Renal cortical epithelial cell (primary cell): ENCODE measurements at places on chromosomes 6 and 20. TPM values are rescaled to one million over a fixed set of nuclear protein-coding genes. Genes with fewer than 3 reads are reported as not detected.

DNA sequence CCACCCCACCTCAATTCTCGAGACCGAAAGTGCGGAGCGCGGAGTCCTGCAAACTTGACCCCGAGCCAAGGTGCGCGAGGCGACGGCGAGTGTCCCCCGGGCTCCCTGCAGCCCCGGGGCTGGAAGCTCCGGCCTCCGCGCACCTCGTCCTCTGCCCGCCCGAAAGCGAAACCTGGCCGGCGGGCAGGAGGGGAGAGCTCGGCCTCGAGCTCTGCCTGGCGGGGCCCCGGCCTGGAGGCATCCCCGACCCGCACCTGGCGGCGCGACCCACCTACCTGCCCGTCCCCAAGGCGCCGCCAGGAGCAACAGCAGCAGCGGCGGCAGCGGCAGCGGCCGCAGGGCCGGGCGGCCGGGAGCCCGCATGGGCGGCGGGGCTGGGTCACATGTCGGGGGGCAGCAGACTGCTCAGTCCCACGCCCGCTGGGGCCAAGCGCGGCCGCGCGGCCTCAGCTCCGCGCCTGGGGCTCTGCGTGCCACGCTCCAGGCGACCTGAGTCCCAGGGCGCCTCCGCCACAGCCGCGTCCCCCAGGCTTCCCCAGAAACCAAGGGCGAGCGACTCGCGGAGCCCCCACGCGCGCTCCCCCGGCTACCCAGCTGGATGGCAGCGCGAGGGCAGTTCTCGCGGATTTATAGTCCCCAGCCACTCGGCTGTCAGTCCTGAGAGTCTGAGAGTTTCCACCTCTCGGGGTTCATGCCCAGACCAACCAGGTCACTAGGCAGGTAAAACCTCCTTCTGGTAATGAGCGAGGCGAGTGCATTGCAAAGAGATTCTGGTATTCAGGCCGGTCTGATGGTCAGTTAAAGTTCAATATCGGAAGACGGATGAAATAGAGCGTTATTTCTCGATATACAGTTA, at the start of gene IL20RA:
Gene IL20RA (minus strand): TSS at position 600 of the 856 bp plus-strand sequence. CDS start 237 bp downstream, at position 363.
- DNase-seq, result no peak

GRCh38 chr20:36144336-36144735, 10.2 kb upstream of the EPB41L1 start:
- peak; percentile 56 for DNase-seq

DNA sequence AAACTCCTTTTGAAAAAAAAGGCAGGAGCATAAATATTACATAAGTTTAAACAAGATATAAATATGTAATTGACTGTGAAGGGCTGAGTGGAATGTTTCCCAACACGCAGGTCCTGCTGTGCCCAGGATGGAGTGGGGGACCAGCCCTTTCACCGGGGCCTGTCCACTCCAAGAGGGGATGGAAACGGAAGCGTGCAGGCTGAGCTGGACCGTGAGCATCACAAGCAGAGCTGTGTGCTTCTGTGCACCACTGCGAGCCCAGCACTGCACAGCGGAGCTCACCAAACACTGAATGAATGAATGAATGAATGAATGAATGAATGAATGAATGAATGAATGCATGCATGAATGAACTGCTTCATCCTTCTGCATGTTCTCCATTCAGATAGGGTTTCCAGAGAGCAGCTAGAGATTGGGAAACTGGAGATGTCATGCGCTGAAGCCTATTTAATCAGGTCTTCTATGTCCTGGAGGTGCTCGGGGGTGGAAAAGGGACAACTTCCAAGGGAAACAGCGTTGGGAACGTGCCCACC, 157.7 kb downstream of the ANKRD60 start:
- DNase-seq, result no peak

DNA sequence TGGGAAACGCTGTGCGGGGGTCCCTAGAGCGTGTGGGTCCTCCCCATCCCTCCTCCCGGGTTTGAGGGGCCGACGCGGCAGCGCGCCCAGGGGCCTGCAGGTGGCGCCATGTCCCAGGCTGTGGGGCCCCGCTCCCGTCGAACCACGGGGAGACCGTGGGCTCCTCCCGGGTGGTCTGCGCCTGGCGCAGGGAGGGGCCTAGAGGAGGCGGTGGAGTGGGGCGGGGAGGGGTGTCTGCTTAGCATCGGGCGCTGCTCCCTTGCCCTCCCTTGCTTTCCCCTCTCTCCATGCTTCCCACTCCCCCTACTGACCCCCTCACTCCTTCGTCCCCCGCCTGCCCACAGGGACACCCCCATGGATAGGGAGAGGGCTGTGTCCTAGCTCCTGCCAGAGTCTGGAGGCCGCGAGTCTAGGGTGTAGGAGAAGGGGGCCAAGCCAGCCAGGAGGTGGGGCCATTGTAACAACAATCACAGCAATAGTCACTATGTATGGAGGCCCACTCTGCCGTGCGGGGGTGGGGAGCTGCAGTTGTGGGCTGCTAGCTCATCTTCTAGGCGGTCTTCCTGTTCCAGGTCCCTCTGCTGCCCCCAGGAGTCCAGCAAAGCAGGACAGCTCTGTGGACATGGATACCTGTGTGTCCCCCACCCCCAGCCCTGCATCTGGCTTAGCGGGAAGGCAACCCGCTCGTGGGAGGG, 51.7 kb downstream of the CHMP4B start:
- no peak for DNase-seq

- DNase-seq, result no peak
These were observed 374.3 kb upstream of the GJE1 start for GRCh38 chr6:141758430-141758829.

- no peak for DNase-seq
These were observed 606 bp downstream of the ID4 start for GRCh38 chr6:19837511-19838441.

- DNase-seq, result no peak
These were observed 3.9 kb downstream of the NPEPL1 start for GRCh38 chr20:58696411-58696961.

GRCh38 chr20:20837574-20838021, 125.2 kb upstream of the RALGAPA2 start:
- DNase-seq, result peak; percentile 29

DNA sequence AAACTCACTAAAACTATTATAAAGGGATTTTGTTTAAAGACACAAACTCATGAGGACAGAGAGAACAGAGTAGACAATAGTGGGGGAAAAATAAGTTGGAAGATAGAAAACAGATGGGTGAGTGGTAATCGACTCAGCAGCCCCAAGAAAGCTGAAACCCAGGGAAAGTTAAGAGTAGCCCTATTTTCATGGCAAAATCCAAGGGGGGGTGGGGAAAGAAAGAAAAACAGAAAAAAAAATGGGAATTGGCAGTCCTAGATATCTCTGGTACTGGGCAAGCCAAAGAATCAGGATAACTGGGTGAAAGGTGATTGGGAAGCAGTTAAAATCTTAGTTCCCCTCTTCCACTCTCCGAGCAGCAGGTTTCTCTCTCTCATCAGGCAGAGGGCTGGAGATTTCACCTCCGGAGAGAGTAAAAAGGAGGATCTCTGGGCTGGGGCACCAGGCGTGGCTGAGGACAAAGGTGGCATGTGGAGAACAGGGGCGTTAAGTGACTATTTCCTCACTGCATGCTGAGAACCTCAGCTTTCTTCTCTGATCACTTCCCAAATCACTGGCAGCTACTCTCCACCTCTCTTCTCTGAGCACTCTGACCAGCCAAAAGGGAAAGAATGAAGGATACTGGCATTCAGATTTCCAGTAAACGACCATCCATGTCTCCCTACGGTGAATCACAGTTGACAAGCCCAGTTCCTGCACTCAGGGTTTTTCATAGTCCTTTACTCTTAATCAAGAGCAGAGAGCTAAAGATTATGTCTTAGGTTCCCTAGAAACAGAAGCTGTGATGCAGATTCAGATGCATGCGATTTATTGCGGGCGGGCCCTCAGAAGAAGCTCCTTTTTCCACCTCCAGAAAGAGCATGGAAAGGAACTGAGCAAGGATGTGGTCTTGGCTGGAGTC, 7.3 kb upstream of the RNF24 start:
- DNase-seq, result no peak

GRCh38 chr6:96394727-96395126, 126.9 kb upstream of the UFL1 start:
- peak; percentile 38 for DNase-seq

- DNase-seq, result no peak
These were observed 213.5 kb upstream of the KCNG1 start for GRCh38 chr20:51236421-51236820.

The GPR6 gene
- not detected in 2 replicates for total RNA-seq

The STMND1 gene
- not detected in 2 replicates for total RNA-seq

The TNFRSF6B gene
- total RNA-seq, result 10.8 and 191 TPM in 2 replicates

The SSTR4 gene
- total RNA-seq, result not detected in 2 replicates

The MAP3K4 gene
- 28.5 and 45.9 TPM in 2 replicates for total RNA-seq

The JPH2 gene
- 8.5 and 11.6 TPM in 2 replicates for total RNA-seq

The SCRT2 gene
- total RNA-seq, result not detected in 2 replicates
